ENCODE measurements at places on chromosomes 7 and 10. TPM values are rescaled to one million over a fixed set of nuclear protein-coding genes. Genes with fewer than 3 reads are reported as not detected.

DNA sequence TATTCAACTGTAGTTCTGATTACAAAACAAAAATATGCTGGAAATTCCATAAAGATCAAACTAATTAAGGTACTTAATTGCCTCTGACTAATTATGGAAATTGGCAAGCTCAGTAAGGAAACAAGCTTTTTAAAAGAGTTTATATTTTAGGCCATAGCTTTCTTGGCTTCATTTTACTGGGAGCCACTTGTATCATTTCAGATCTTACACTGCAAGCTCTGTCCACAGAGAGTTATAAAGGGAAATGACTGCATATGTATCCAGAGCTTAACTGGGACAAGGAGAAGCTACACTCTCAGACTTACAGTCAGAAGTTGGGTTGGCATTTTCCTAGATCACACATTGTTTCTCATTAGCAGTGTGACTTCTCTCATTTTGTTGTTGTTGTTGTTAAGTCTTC lies 92.4 kb downstream of the LRRN3 start:
- no peak for DNase-seq

DNA sequence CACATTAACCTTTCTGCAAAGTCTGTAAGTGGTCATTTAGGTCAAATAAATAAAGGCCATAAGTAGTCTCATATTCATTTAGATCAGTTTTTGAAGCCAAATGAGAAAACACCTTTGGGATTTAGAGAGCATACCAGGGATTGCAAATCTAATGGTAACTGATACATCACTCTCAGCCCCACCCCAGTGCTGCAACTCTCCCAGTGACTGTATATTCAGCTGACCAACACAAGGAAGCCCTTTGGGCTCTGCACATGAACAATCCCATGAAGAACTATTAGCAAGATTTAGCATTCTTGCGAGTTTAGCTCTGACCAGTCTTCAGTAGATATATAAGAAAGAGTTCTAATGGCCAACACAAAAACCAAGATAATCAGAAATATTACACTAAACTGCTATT lies 252.3 kb downstream of the CSTF2T start:
- no peak for DNase-seq

DNA sequence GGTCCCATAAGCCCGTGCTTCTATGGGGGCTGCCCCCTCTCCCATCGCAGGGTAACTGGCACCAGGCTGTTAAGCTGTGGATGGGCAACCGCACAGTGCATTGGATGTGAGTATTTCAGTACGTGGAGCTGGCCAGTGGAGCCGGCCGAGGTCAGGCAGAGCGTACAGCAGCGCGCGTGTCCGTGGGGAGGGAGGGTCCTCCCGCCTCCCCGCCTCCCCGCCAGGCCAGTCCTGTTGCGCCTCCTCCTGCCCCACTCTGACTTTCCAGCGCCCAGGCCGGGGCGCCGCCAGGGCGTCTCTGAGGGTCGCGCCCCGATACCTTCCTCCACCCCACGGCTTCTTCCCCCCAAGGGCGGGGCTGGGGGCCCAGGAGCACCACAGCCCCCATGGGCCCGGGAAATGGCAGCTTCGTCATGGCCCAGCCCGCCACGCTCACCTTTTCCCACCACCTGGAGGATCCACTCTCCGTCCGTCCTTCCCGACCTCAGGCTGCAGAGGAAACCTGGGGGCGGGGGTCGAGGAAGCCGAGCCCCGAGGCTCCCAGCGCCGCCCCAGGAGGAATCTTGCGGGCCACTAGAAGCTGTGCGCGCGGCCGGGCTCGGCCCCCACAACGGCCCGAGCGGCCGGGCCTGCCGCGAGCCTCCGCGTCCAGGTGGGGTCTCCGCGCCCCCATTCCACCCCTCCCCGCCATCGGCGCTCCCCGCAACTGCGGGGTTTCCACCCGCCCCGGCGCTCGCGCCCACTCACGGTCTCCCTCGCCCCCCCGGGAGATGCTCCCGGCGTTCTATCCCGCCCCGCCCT lies 831 bp upstream of the PFKP start:
- DNase-seq: no peak

GRCh38 chr7:130875265-130875741 lies 141.3 kb upstream of the KLF14 start:
- DNase-seq: no peak

DNA sequence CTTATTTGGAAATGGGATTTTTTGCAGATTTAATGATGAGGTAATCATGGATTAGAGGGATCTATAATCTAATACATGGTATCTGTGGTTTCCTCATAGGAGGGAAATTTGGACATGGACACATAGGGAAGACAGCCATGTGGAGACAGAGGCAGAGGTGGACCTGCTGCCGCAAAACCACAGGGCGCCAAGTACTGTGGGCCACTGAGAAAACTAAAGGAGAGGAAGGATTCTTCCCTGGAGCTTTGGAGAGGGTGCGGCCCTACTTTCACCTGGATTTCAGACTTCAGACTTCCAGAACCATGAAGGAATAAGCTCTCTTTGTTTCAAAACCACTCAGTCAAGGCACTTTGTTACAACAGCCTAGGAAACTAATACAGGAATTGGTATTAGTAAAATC lies 149.4 kb upstream of the AKR1E2 start:
- DNase-seq: no peak

DNA sequence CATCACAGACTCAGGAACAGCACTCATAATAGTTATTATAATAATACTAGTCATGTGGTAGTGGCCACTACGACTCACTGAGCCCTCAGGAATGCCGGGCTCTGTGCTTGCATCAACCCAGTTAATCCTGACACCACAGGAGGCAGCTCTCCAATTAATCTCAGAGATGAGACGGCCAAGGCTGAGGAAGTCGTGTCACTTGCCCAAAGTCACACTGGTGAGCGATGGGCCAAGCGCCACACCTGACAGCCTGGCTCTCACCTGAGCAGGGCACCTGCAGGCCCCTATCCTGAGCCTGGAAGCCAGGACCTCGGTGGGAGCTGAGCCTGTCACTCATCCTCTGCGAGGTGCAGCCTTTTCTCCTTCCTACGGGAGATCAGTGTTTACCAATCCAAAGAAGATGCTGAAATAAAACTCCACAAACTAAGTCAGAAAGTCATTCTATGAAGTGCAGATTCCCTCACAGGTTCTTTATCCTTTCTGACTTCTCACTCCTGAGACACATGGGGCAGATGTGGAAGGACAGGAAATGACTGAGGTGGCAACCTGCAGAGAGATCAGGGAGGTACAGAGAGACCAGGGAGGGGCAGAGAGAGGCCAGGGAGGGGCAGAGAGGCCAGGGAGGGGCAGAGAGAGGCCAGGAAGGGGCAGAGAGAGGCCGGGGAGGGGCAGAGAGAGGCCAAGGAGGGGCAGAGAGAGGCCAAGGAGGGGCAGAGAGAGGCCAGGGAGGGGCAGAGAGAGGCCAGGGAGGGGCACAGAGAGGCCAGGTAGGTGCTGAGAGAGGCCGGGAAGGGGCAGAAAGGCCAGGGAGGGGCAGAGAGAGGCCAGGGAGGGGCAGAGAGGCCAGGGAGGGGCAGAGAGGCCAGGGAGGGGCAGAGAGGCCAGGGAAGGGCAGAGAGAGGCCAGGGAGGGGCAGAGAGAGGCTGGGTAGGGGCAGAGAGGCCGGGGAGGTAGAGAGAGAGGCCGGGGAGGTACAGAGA lies 38.5 kb downstream of the VIPR2 start:
- no peak for DNase-seq

DNA sequence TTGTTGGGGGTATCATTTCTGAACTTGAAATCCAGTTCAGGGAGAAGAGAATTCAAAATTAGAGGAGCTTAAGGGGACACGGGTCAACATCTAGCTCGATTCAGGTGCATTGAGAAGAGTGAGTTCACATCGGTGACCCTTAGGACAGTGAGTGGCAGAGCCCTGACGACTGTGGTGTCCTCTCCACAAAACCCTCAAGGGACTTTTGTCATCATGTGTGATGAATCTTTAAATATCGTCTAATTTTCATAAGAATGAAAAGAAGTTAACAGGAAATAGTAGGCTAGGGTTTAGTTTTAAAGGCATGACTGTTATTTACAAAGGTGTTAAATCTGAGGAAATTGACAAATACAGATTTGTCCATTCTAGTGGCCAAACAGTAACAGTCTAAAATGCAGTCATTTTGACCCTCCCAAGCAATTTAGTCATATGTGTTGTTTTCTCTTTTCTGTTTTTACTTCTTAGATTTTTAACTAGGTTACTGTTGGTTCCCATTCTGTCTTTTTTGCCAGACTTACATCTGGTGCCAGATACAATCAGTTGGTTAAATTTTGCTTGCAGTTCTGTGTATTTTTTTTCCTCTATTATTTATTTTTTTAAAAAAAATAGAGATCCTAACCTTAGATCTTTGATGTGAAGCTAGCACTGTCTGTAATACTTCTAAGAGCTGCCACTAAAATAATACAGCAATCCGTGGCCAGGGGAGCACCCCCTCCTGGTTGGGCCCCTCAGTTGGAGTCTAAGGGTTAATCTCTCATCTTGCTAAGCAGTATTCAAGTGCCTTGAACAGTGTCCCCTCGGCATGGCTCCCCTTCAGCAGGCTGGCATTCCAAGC lies 34.9 kb upstream of the SH2B2 start:
- DNase-seq: no peak

DNA sequence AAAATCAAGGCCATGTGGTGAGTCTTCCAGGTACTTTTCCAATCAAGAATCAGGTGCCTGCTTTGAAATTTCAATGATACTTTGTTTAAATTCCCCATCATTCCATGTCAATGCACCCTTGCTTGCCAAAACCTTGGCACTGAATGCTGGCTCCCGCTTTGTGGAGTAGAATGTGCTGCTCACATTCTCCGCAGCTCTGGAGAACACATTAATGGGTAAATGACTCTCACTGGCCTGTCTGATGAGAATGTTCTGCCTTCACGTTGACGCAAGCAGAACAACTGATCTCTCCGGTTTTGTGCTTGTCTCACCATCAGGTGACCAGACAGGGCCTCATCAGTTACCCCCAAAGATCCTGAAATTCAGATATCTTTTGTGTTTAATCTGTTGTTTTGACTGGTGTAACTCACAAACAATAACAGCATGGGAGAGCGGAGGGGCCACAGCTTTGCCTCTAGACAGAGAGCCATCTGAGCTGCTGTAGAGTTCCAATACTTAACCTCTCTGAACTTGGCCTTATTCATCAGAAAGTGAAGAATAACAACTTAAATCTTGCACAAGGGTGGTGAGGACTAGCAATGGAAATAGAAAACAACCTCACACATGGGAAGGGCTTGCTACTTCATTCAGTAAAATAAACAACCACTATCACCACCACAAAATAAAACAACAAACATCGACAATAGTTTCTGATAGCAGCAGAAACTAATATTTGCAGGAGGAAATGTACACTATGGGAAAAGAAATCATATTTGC lies 276.9 kb upstream of the IGFBP3 start:
- no peak for DNase-seq

- DNase-seq: no peak
These were observed 266.0 kb upstream of the PITRM1 start for GRCh38 chr10:3438606-3439005.

DNA sequence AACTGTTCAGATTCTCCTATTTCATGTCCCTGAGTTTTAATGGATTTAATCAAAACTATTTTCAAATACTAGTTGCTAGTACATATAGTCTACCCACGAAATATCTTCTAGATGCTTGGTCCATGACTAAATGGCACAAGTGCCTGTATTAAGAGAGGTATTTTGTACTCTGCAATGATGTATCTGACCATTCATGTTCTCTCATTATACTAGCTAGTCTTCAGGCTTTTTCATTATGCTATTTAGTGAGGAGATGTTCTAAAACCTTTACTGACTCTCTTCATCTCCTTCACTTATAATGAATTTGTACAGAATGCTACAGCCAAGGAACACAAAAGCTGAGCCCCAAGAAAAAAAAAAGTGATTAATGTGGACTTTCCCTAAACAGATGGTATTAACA lies 222.5 kb downstream of the AHR start:
- DNase-seq: no peak

DNA sequence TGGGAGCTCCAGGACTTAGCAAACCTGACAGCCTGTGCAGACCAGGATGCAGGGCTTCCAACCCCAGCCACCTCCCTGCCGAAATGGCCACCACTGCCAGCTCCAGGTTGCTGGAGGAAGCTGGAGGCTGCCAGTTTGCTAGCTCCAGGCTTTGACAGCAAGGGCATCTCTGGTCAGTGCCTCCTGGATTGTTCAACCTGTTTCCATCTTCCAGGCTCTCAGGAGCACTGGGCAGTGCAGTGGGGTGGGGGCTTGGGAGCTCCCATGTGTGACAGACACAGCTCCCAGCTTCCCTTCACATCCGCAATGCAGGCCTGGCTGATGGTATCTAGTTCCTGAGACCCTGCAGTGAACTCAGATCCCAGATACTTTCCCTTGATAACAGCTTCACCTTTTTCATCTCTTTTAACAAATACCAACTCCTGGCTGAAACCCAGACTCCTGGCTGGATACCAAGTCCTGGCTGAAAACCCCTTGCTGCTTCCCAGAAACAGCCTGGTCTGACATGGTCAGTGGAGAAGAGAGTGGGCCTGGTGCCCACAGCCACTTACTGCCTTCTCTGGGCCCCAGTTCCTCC lies 20.8 kb upstream of the RET start:
- DNase-seq: no peak

GRCh38 chr10:123147635-123148413 lies at the start of gene HMX2:
Gene HMX2 (plus strand): TSS chr10:123148136. CDS start chr10:123148379, 243 bp downstream.
- DNase-seq: no peak

Gene METTL27
- total RNA-seq: 0.48 TPM

Gene PRSS2
- not detected for total RNA-seq

Gene TMEM140
- total RNA-seq: 18.6 TPM

Gene TBX20
- 1.5 TPM for total RNA-seq
